Right forelimb (tissue), 1 donor: ENCODE measurements at places on chromosomes 6 and 20.

GRCh38 chr6:44734886-44735629 lies 347.6 kb downstream of the CDC5L start:
- no peak for DNase-seq

- DNase-seq: peak; percentile 54
Measured at GRCh38 chr6:31681135-31681671, 336 bp upstream of the LY6G5C start.

DNA sequence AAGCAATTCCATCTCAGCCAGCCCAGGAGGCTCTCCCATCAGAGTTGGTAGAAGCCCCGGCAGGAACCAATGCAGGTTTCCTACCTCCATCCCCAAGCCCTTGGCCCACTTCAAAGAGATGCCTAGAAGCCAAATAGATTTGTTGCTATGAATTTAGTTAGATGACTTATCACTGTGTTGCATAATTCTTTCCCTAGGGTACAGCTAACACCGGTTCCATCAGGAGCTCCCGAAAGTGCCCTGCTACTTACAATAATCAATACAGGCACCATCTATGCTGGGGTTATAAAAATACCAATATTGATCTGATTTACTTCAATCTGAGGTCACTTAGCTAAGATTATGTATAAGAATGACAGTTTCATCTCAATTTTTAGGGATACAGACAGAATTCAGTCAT lies 113.0 kb downstream of the MAP7 start:
- DNase-seq: no peak

- DNase-seq: no peak
Measured at GRCh38 chr6:67252663-67253062, 1382.4 kb upstream of the ADGRB3 start.

DNA sequence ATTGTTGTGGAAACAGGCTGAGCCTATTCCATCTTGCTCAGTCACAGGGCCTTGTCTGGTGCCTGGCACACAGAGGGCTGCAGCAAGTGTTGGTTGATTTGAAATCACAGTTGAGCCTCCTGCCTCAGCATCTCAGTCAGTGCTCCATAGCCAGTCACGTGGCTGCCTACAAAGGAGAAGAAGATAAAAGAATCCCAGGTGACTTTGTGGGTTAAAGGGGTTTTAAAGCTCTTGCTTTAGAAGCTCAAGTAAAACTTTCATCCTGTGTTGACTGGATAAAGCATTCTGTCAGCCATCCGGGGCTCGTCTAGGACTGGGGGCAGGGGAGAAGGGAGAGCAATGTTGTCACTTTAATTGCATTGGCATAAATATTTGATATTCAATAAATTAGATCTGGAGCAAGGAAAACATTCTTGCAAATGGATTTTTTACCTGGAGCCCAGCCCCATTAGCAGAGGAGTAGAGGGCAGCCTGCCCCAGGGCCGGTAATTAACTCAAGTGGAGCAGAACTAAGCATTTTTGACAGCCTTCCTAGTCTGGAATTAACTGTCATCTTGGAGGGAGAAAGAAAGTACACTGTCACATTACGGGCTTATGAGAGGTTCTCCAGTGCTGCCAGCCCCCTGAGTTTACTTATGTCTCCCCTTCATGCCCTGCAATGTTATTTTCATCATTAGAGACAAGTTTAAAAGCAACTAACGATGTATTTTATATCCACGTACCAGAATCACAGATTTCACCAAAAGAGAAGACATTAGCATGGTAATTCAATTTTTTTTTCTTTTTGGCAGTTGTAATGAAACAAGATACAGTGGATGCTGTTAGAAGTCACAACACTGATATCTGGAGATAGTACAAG lies 71.7 kb upstream of the GTSF1L start:
- no peak for DNase-seq

GRCh38 chr6:130697995-130698535 lies 129.1 kb upstream of the SMLR1 start:
- peak; percentile 51 for DNase-seq

GRCh38 chr6:132354517-132355167 lies 46.6 kb downstream of the MOXD1 start:
- DNase-seq: no peak

GRCh38 chr6:103119056-103119455 lies 1725.5 kb downstream of the GRIK2 start:
- DNase-seq: no peak

- no peak for DNase-seq
Measured at GRCh38 chr6:20217324-20217855, 5.1 kb upstream of the MBOAT1 start.

GRCh38 chr20:57834306-57835073 lies 124.7 kb upstream of the PMEPA1 start:
- DNase-seq: no peak

DNA sequence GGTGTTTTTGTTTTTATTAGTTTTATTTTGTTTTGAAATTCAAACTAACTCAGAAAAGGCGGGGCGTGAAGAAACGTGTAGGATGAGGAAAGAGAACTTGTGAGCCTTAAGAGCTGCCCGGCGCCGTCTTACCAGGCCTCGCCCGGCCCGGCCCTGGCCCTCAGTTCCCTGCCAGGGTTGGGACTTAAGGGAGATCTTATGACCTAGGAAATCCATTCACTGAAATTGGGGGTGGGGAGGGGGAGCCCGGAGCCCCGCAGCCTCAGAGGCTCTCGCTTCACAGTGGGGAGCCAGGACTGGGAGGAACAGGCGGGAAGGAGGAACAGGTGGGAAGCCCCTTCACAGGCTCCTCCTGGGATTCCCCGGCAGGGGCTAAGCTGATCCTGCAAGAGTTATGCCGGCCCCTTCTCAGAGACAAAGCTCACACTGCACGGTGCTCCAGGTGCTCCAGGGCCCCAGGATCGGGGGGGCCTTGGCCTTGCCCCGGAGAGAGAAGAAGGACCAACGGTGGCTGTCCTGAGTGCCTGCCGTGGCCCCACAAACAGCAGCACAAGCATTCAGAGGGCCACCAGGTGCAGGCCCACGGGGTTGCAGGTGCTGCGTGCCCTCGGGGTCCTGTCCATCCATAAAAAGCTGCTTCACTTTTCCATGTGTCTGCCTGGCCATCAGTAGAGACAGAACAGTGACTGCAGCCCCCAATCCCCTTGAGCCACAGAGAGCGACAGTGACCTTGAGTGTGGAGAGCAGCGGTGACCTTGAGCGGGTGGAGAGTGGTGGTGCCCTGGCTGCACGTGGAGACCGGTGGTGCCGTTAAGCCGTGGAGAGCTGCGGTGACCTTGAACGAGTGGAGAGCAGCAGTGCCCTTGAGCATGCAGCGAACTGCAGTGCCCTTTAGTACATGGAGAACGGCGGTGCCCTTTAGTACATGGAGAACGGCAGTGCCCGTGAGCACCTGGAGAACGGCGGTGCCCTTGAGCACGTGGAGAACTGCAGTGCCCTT lies 152.7 kb downstream of the DLL1 start:
- DNase-seq: peak; percentile 39

DNA sequence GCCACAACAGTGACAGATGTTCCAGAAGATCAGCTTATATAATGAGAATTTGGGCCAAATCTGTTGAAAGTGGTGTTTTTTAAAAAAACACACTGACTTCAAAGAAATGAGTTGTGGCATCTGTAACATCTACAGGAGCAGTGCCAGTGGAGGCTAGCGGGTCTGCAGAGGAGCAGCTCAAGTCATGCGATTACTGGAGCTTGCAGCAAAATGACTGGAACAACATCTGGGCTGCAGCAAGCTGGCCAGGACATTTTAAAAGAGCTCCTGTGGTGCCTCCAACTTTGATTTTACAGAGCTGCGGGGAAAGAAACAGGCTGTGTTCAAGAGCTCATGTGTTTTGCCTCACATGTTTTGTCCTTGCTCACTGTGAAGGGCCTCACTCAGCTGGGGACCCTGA lies 57.2 kb downstream of the TBX18 start:
- DNase-seq: no peak

DNA sequence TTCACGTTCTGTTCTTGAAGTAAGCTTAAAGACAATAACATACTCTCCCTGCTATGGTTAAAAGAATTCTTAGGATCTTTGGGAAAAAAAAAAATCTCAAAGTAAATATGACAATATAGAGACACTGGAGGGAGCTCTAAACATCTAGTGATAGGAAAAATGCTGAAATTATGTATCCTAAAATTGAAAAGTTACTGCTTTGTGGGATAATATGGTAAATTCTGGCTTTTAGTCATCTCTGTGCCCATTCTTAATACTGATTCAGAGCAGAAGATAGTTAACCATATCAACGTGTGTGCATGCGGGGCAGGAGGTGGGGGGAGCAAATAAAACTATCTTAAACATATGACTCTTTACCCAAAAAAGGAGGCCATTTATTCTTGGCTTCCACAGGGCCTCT lies 165.4 kb downstream of the GMPR start:
- no peak for DNase-seq

DNA sequence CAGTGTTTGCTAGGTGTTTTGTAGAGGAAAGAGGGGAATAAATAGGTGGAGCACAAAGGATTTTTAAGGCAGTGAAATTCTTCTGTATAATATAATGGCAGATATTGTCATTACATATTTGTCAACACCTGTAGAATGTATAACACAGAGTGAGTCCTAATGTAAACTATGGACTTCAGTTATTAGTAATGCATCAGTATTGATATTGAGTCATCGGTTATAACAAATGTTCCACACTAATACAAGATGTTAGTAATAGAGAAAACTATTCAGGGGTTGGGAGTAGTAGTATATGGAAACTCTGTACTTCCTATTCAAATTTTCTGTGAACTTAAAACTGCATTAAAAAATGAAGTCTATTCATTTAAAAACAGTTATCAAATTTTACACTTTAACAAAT lies 299.2 kb downstream of the UBE3D start:
- DNase-seq: no peak

GRCh38 chr6:121347484-121347883 lies 13.2 kb upstream of the TBC1D32 start:
- DNase-seq: no peak

DNA sequence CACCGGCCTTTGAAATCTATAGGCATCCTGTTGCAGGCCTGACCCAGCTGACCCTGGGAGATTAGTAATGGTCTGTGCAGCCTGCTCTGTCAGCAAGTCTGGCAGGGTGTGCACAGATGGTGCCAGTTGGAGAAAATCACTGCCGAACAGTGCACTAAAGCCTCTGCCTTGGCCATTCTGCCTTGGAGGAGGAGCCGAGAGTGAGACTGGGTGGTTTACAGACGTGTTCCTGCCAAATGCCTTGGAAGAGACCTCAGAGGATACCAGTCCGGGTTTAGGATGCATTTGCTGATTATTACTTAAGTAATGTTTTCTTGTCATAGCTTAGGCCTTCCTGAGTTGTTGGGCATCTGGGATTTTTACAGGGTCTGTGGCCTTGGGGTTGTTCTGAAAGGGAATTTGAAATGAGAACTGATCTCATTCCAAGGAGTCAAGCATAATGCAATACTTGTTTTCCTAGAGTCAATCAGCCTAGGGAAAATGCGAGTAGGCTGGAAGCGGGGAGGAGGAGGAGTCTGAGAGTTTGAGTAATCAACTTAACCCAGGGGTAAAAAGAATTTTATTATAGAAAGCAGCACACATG lies 292.1 kb downstream of the SOX4 start:
- DNase-seq: peak; percentile 77
